ENCODE measurements at places on chromosomes 4 and X. TPM values are rescaled to one million over a fixed set of nuclear protein-coding genes. Genes with fewer than 3 reads are reported as not detected.

TLR6 gene
- 2.9 TPM for total RNA-seq

HSFX1 gene
- 2.1 TPM for total RNA-seq

TACC3 gene
- total RNA-seq: 15.9 TPM

DNA sequence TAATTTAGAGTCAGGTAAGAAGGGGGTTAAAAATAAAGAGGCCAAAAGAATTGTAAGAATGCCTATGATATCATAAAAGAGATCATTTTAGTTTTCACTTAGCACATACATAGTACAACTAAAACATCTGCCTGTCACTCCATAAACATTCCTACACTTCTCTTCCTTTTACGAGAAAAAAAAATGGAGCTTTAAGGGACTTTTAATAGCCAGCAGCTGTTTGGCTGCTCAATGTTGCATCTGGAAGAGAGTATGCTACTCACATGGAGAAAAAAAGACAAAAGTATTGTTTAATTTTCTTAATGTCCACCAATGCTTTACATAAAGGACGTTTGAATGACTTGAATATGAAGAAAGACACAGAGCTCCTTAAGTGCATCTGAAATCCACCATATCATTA, 48.7 kb upstream of the TNIP3 start:
- no peaks in the 10 kb centered on the region for H3K36me3 ChIP-seq
- no peak overlapping the region for H3K27ac ChIP-seq

DNA sequence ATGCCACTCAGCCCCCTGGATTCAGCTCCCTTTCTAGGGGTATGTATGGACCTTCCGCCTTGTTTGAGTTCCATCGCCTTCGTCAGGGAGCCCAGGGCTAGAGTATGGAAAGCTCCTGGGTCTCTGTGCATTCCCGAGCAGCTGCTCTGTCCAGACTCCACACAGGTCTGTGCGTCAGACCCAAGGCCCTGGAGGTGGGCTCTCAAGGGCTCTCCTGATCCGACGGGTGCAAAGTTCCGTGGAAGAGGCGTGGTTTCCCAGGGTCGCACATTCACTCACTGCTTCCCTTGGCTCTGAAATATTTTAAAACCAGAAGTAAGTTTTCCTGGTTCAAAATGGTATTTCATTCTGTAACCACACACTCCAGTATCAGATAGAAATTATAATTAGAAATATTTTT, 863.2 kb downstream of the TRIML1 start:
- no peaks in the 10 kb centered on the region for H3K27me3 ChIP-seq
- H3K27ac ChIP-seq: no peak overlapping the region
- no peak overlapping the region for H3K4me3 ChIP-seq
- peaks cover 2% of the 10 kb centered on the region for H3K36me3 ChIP-seq
- DNase-seq: no peak

DNA sequence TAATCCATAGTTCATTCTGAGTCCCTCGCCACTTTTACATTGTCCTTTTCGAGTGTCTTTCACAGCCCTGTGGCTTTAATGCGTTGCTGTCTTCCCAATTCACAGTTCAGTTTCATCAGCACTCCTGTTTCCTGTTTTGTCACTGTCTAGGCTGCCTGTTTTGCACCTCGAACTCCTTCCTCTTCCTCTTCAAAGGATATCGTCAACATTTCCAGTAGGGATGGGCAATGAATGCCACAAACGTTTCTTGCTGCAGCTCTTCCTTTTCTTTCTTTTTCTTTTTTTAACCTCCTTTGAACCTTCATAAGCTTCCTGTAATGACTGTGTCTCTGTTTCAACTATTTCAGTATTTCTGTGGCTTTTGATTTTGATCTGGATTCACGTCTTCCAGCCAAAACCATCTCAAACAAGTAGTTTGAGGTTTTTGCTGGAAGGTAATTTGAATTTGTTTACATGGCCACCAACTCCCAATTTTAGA, 105.4 kb downstream of the ANXA3 start:
- no peaks in the 10 kb centered on the region for H3K36me3 ChIP-seq
- DNase-seq: no peak
- no peak overlapping the region for H3K27ac ChIP-seq
- no peaks in the 10 kb centered on the region for H3K27me3 ChIP-seq
- H3K4me3 ChIP-seq: no peak overlapping the region
- H3K4me1 ChIP-seq: peaks cover 20% of the 10 kb centered on the region

DNA sequence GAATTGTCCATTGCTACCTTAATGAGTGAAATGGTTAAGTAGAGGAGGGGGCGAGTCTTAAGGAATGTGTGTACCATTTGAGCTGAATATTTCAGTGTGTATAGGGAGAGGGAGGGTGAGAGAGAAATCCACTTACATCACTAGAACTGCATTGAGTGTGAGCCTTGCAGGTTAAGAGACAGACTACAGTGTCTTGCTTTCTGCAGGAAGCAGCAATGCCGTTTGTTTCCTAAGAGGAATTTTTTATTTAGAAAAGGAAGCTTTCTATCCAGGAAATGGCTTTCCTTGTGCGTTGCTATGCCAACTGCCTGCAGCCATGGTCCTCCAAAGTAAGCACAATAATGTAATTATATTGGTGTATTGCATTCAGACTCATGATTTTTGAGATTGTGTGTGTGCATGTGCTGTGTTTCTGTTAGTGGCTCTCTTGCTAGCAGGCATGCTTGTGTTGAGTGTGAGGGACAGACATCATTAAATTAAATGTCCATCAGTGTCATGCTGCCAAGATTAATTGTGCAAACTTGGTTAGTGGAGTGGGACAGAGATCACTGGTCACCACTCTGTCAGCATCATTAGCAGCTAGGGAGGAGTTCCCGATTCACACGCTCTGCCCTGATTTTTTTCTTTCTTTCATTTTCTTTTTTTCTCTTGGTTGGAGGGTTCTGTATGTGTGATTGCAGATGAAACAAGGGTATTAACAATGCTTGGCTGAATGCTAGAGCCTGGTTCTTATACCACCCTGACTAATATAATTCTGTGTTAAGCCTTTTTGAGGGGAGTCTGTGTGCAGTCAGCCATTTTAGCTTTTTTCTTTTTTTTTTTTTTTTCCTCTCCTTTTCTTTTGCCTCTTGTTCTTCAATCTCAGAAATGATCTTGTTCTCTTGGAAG, 164.3 kb downstream of the RAPGEF2 start:
- no peak for DNase-seq
- no peak overlapping the region for H3K27ac ChIP-seq
- H3K36me3 ChIP-seq: peaks cover 2% of the 10 kb centered on the region
- H3K27me3 ChIP-seq: no peaks in the 10 kb centered on the region

DNA sequence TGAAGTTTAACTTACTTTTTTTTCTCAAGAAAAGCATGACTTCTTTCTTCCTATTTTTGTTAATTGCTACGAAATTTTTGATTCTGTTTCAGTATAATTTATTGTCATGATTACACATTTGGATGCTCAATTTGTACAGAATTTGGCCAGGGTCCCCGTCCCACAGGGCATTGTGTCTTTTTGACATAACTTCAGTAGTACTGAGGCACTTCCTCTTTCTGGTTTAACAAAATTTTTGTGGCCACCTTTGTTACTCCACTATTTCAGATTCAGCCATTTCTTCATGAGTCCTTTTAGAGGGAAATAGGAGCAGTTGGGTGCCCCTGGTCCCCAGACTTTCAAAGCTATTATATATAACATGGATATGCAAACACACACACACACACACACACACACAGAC, 1248.7 kb downstream of the PCDH7 start:
- H3K27me3 ChIP-seq: no peaks in the 10 kb centered on the region
- H3K4me1 ChIP-seq: no peaks in the 10 kb centered on the region
- no peaks in the 10 kb centered on the region for H3K36me3 ChIP-seq
- H3K4me3 ChIP-seq: no peak overlapping the region
- DNase-seq: no peak

VSIG4 gene
- total RNA-seq: not detected

ARHGEF38 gene
- total RNA-seq: not detected

PPARGC1A gene
- 2.2 TPM for total RNA-seq

CABS1 gene
- not detected for total RNA-seq

DNA sequence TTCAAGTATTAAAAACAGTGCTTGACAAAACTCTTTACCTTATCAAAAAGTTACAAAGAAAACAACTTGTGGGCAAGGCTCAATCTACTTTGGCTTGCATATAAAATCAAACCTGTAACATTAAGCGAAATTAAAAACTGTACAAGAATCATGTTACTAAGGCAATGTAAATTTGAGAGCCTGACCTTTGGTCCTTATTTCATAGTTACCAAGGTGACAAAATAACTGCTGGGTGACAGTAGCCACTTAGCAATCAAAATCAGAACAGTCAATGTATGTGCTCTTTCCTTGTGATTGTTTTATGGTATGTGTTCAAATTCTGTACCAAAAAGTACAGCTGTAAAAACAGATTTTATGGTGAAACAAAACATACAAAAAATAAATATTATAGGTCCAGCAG, 204.0 kb downstream of the RASL11B start:
- H3K4me3 ChIP-seq: no peak overlapping the region
- H3K4me1 ChIP-seq: peaks cover 20% of the 10 kb centered on the region
- no peak overlapping the region for H3K27ac ChIP-seq
- no peak for DNase-seq

- H3K27me3 ChIP-seq: no peaks in the 10 kb centered on the region
- H3K4me1 ChIP-seq: no peaks in the 10 kb centered on the region
- no peak overlapping the region for H3K27ac ChIP-seq
Measured at GRCh38 chr4:142933207-142933606, 87.1 kb upstream of the INPP4B start.

BMX gene
- total RNA-seq: not detected

- H3K4me3 ChIP-seq: peak overlapping the region; percentile 76
- peaks cover 4% of the 10 kb centered on the region for H3K36me3 ChIP-seq
- DNase-seq: peak; percentile 90
- peaks cover 11% of the 10 kb centered on the region for H3K4me1 ChIP-seq
- no peaks in the 10 kb centered on the region for H3K27me3 ChIP-seq
Measured at GRCh38 chrX:48897157-48897624, 377 bp downstream of the TIMM17B start.

- peaks cover 2% of the 10 kb centered on the region for H3K27me3 ChIP-seq
- no peak overlapping the region for H3K4me3 ChIP-seq
- DNase-seq: no peak
- H3K36me3 ChIP-seq: no peaks in the 10 kb centered on the region
Measured at GRCh38 chr4:167492007-167492406, 257.7 kb upstream of the SPOCK3 start.

GRCh38 chr4:104217526-104217925, 277.2 kb downstream of the CXXC4 start:
- H3K4me1 ChIP-seq: no peaks in the 10 kb centered on the region
- H3K27ac ChIP-seq: no peak overlapping the region
- H3K27me3 ChIP-seq: no peaks in the 10 kb centered on the region
- DNase-seq: no peak
- H3K4me3 ChIP-seq: no peak overlapping the region

DNA sequence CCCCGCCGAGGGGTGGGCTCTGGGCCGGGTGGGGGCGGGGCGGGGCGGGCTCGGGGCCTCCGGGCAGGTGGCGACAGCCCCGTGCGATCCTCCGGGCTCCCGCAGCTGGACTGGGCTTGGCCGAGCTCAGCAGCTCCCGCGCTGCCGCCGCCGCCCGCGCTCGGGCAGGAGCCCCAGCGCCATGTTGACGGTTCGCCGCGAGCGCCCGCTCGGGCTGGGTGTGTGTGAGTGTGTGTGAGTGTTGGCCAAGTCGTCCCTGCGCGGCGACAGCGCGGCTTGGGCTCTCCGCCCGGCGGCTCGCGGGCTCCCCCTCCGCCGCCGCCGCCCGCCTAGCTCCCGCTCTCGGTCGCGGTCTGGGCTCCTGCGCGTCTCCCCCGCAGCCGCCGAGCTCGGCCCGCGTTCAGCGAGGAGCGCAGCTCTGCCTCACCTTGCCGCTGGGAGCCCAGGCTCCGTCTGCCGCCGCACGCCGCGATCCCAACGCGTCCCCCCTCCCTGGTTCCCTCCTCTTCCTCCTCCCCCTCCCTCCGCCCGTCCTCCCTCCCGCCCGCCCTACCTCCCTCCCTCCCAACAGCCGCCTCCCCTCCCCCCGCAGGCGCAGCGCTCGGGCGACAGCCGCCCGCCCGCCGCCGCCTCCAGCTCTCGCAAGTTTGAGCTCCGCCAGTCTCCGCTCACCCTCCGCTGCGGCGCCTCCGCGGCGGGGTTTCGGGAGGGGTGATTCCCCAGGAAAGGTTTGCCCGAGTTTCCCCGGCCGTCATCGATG, at the start of gene BCOR:
TSS of gene BCOR (minus strand) at position 455 of the 760 bp plus-strand sequence. CDS start 20,029 bp downstream, outside the sequence.
- H3K27me3 ChIP-seq: no peaks in the 10 kb centered on the region
- H3K4me3 ChIP-seq: peak within 1 kb of the TSS; percentile 76
- peaks cover 44% of the 10 kb centered on the region for H3K4me1 ChIP-seq
- H3K27ac ChIP-seq: peak within 1 kb of the TSS; percentile 61

DNA sequence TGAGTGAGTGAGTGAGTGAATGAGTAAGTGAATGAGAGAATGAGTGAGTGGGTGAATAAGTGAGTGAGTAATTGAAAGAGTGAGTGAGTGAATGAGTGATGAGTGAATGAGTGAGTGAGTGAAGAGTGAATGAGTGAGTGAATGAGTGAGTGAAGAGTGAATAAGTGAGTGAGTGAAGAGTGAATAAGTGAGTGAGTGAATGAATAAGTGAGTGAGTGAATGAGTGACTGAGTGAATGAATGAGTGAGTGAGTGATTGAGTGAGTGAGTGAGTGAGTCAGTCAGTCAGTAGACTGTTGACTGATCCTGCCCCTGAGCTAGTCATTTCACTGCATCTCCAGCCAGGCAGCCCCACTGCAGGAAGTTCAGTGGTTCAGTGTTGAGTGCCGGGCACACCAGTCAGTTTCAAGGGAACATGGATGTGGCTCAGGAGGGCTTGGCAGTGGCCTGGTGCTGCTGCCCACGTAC, 228.4 kb upstream of the PSAPL1 start:
- H3K4me3 ChIP-seq: no peak overlapping the region
- H3K4me1 ChIP-seq: no peaks in the 10 kb centered on the region
- peaks cover 32% of the 10 kb centered on the region for H3K27me3 ChIP-seq
- H3K27ac ChIP-seq: no peak overlapping the region
- H3K36me3 ChIP-seq: peaks cover 1% of the 10 kb centered on the region
- no peak for DNase-seq

- H3K4me3 ChIP-seq: no peak overlapping the region
- H3K36me3 ChIP-seq: peaks cover 13% of the 10 kb centered on the region
- H3K4me1 ChIP-seq: no peaks in the 10 kb centered on the region
- H3K27ac ChIP-seq: no peak overlapping the region
Measured at GRCh38 chr4:128029907-128030306, 31.2 kb upstream of the LARP1B start.

- H3K27me3 ChIP-seq: no peaks in the 10 kb centered on the region
- no peaks in the 10 kb centered on the region for H3K4me1 ChIP-seq
- no peak overlapping the region for H3K27ac ChIP-seq
Measured at GRCh38 chr4:83821493-83821892, 285.6 kb downstream of the GPAT3 start.

DNA sequence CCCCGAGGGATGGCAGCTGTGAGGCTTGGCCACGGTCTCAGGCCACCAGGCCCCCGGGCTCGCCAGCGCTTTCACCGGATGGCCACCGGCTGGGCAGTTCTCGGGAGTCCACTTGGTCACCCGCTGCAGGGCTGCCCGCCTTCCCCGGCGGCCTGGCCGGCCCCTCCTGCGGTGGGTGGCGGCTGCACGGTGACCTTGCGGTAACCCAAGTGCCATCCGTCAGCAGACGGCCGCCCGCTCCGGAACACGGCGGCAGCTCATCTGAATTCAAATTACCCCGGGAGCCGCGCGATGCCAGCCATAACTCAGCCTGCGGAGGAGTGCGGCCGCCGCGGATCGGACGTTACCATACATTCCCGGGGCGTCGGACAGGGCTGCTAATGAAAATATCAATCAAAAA, 60.7 kb downstream of the FAM53A start:
- no peaks in the 10 kb centered on the region for H3K27me3 ChIP-seq
- no peak for DNase-seq
- no peaks in the 10 kb centered on the region for H3K36me3 ChIP-seq

- H3K36me3 ChIP-seq: no peaks in the 10 kb centered on the region
- H3K4me1 ChIP-seq: peaks cover 3% of the 10 kb centered on the region
- DNase-seq: no peak
Measured at GRCh38 chr4:169941141-169941540, 85.1 kb downstream of the MFAP3L start.

GRCh38 chr4:38129460-38130227, 169.4 kb downstream of the PTTG2 start:
- no peak for DNase-seq
- peaks cover 51% of the 10 kb centered on the region for H3K4me1 ChIP-seq
- H3K4me3 ChIP-seq: no peak overlapping the region
- peaks cover 28% of the 10 kb centered on the region for H3K36me3 ChIP-seq
- no peak overlapping the region for H3K27ac ChIP-seq
